ENCODE measurements at places on chromosomes 3 and 15. TPM values are rescaled to one million over a fixed set of nuclear protein-coding genes. Genes with fewer than 3 reads are reported as not detected.

The GAP43 gene
- total RNA-seq: 1.1 TPM

The MRPL3 gene
- 50.3 TPM for total RNA-seq

The KIAA1143 gene
- 36.5 TPM for total RNA-seq

The CLDN1 gene
- total RNA-seq: 0.33 TPM

- no peak for DNase-seq
These were observed 31.5 kb downstream of the SLCO3A1 start for GRCh38 chr15:91885054-91885453.

DNA sequence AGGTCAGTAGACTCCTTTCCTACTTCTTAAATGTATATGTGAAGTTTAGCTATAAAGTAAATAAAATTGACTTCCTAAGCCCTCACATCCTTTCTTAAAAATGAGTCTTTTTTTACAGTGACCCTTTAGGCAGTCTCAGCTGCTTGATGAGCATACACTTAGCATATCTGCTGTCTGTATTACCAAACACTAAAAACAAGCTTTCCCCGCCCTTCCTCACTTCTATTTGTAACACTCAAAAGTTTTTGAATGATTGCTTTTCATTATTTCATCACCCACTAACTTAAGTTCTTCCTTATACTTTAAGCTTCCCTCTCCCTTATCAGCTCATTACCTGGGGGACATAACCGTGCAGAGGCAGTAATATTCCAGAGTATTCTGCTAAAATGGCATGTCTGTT is 89.4 kb downstream of the PLOD2 start:
- DNase-seq: no peak

DNA sequence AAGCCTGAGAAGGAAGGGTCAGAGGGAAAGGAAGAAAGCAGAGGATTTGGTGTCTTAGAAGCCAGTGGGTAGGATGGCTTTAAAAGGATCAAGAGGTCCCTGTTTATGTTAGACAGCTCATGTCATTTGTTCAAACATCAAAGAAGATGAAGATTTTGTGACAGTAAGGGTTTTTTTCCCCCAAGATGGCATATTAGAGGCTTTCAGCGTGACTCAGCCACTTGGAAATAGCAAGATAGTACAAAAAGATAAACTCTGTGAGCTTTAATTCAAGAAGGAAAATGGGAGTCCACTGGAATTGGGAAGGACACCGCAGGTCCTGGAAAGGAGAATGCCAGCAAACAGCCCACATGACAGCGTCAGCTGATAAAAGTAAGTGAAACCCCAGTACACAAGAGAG is 467.1 kb upstream of the THBS1 start:
- DNase-seq: no peak

All from heart left ventricle (tissue), 16 donors.